GM12865 (cell line): ENCODE measurements at places on chromosomes 16 and 17.

DNA sequence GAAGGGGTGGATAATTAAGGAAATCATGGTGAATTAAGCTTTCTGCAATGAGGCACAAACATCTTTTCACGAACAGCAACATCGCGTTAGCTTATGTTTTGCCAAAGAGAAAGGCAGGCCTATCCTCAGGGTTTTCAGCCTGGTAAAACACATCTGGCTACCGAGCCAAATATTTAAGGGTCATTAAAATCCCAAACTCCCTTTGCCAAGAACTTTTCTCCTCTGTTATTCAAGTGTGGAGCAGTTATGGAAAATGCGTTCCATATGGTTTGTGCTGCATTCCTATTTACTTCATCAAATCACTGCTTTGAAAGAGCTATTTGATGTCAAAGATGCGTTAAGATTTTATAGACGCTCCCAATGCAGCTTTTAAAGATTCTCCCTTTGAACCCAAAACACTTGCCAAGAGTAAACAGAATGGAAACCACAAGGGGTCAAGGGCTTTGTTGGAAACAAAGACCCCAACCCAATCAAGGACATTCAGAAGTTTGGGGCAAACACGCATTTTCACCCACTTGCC is 308.3 kb upstream of the CDH5 start:
- DNase-seq: no peak

- peak; percentile 77 for DNase-seq
Measured at GRCh38 chr16:28187595-28188004, 24.2 kb downstream of the XPO6 start.

DNA sequence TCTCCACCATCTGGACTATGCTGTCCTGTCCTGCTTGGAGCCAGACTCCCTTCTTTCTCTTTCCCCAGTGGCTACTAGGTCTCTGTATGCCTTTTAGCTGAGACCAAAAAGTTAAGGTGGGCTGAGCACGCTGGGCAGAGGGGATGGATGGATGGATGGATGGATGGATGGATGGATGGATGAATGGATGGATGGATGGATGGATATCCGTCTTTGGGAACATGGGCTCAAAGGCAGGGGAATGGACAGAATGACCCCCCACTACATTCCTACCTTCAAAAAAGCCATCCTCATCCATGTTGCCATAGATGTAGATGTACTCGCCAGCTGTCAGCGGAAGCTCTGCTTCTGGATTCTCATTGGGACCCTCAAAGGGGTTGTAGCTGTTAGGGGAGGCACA is 12.8 kb downstream of the TSPOAP1 start:
- no peak for DNase-seq

GRCh38 chr16:84314814-84315213 is 20.1 kb downstream of the WFDC1 start:
- no peak for DNase-seq

- DNase-seq: no peak
Measured at GRCh38 chr16:75416904-75417565, 16.3 kb downstream of the CFDP1 start.

DNA sequence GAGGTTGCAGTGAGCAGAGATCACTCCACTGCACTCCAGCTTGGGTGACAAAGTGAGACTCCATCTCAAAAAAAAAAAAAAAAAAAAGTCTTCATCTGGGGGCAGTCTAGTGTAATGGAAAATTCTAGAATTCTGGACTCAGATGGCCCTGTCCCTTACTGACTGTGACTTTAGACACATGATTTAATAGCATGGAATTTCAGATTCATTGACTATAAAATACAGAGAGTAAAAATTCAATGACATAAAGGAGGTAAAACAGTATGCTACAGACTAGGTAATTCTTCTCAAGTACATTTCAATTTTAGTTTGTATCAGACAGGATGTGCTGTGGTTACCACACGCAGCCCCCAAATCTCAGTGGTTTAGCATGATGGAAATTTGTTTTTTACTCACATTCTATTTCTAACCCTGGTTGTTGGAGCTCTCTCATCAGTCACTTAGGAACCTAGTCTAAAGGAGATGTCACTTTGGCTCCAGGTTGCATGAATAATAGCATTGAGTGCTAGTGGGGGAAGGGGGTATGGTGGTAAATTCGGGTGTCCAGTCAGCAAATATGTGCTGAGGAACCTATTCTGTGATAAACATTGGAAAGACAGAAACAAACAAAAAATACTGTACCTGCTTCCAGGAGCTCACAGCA is 444.0 kb downstream of the XYLT1 start:
- DNase-seq: peak; percentile 88

DNA sequence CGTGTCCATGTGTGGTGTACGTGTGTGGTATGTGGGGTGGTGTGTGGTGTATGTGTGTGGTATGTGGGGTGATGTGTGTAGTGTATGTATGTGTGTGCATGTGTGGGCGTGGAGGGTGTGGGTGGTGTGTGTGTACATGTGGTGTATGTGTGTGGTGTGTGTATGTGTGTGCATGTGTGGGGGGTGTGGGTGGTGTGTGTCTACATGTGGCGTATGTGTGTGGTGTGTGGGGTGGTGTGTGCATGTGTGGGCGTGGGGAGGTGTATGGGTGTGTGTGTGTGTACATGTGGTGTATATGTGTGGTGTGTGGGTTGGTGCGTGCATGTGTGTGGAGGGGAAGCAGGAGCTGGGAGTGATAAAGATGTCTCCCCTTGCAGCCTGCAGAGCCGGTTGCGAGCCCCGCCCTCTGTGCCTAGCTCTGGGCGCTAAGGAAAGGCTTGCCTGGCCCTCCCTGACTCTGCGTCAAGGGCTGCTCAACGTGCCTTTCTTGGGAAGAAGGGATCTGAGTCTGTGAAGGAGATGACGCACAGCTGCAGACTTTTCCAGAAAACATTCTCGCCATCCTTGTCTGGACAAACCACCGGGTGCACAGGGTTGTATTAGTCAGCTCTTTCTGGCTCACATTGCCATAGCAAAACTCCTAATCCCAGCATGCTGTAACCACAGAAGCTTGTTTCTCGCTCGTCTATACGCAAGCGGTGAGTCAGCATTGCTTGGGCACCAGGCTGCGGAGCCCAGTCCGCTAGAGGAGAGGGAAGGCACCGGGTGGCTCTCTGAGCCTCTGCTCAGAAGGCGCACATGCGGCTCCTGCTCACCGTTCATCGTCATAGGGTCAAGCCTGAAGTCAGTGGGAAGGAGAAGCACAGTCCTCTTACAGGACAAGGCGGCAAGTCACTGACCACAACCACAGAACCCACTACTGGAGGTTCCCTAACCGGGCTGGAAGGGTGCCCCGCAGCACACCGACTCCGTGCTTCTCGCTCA is 2.0 kb upstream of the CD300H start:
- DNase-seq: no peak

- peak; percentile 94 for DNase-seq
Measured at GRCh38 chr17:72120642-72121163, at the start of gene SOX9. SOX9 (plus strand) TSS chr17:72121020; CDS start chr17:72121392, 372 bp downstream.

DNA sequence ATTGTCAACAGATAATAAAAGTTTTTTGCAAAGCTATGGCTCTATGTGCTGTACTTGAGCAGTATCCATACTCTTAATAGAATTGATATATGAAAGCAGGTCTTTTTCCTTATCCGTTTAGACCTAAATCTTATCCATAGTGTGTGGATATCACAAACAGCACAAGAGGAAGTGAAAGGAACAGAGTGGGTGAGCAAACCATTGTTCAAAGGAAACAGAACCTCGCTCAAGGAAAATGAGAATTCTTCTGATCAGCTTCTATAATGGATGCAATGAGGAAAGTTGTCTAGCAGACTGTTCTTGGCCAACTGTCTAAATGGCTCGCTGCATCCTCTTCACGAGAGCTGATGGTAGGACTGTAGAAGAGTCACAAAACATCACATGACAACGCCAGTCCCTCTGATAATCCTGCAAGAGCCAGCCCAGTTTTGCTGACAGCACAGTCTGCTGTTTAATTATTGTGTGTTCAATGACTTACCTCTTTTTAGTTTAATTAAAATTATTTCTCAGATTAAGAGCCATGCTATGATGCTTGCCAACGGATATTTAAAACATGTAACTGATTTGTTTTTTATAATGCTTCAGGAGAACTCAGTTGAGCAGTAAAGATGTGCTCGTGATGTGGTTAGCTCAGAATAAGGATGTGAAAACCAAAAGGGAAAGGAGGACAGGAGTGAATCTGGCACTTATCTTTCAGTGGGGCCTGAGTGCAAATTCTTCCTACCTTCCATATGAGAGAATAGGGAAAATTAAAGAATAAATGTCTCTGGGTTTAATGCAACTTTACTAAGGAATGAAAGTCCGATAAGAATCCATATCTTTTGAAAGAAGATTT is 38.5 kb downstream of the WWOX start:
- no peak for DNase-seq

DNA sequence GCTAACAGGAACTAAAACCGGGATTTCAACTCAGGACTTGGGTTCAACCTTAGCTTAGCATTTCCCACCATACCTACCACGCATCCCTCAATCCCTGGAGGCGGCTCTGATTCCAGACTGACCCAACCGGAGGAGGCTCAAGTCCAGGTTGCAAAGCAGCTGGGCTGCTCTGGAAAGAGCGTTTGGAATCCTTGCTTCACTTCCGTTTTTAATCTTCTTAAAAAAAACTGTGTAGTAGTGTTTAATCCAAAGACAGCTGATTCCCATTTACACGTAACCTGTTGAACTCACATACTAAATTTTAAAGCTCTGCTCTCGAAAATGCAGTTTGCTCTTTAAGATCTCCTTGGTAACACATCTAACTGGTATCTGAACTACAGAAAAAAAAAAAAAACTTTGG is 50.0 kb downstream of the NXN start:
- DNase-seq: no peak

GRCh38 chr17:35743626-35744328 is 9.3 kb downstream of the GAS2L2 start:
- peak; percentile 29 for DNase-seq

GRCh38 chr16:1053121-1053521 is 19.4 kb upstream of the SSTR5 start:
- no peak for DNase-seq

DNA sequence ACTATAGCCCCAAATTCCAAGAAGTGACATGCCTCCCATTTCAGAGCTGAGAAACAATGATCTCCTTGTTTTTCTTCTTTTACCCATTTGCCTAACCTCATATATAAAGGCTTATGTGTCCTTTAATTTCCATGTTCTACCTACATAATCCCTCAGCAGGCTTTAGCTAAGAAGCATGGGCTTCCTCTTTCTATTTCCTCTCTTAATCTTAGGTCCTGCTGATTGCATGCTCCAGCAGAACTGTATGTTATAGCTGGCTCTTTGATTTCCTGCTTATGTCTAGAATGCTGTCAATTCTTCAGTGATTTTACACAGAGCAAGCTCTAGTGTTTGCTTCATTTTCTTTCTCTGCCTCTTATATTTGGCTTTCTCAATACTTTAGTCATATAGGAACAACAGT is 151.7 kb upstream of the COX10 start:
- DNase-seq: no peak

DNA sequence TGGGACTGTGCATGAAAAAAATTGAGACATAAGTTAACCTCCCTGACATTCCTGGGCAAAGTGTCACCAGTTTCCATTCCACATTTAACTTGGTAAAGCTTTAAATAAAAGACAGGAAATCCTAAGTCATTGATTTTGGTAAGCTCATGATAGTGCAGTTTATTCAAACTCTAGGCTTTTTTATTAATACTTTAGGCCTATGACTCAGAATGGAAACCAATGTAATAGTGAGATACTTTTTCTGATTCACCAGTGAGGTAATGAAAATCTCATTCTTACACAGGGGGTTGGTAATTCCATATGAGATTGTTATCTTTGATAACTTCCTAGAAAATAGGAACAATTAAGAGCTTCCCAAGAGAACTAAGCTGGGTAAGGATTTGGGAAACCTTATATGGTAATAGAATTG is 91.1 kb downstream of the NLK start:
- no peak for DNase-seq

GRCh38 chr17:19409509-19409908 is 1.5 kb upstream of the RNF112 start:
- no peak for DNase-seq

DNA sequence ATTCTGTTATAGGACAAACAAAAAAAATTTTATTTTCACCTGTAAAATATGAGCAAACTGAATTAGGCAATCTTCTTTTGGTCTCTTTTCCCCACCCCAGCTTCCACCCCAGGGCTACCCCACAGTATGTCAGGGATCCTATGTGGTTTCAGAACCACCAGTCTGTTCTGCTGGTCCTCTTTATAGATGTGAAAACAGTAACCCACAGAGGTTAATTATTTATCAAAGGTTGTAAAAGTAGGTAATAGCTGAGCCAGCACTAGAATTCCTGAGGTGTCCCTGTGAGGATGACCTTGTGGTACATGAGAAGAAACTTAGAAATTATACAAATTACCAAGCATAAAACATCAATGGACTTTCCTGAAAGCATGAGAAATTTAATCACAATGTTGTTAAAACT is 428.7 kb downstream of the CNTNAP4 start:
- DNase-seq: no peak

- no peak for DNase-seq
Measured at GRCh38 chr17:38343608-38344419, at the start of gene GPR179. GPR179 (minus strand) TSS chr17:38343956; CDS start chr17:38343789, 167 bp downstream.

GRCh38 chr16:27413956-27414355 is 12.0 kb downstream of the IL21R start:
- DNase-seq: no peak

DNA sequence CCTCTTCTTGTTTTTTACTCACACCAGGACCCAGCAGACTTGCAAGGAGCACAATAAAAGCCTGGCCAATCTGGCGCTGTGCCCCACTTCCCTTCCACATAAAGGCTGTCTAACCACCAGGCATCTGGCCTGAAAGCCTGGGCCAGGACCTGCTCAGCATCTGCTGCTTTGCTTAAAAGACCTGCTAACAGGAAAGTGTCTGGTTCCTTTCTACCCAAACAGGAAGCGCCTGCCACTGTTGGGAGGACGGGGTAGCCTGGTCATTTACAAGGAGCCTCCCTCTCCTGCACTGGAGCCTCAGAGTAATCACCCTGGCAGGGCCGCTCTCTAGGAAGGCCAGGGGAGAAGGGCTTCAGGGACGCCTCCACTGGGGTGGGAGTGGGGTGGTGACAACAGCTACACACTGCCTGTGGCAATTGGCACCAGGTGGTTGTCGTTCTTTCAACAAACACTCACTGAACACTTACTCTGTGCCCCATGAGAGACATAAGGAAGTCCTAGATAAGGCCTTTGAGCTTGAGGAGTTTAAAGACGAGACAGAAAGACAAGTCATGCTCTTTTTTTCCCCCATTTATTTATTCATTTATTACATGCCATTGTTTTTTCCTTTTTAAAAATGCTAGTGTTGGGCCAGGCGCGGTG is 6.3 kb upstream of the MMP28 start:
- peak; percentile 6 for DNase-seq

GRCh38 chr17:3796110-3796821 is 4.7 kb downstream of the ITGAE start:
- peak; percentile 96 for DNase-seq

DNA sequence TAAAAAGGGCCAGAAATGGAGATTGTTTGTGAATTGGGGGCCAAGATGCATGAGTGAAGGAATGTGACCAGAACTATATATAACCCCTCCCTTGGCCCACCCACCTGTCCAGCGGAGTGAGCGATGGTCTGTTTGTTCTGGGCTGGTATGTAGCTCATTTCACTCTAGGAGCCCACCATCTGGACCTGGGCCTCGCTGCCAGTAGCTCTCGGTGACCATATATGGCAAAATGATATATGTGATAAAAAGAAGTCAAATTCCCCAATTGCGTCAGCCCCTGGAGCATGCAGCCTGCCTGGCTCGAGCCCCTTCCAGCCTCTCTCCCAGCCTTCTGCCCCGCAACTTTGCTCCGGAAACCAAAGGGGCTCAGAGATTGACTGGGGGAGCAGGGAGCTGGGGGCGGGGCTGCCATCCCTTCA is 47.3 kb downstream of the CCDC42 start:
- DNase-seq: no peak

GRCh38 chr17:79388556-79389295 is 222.1 kb downstream of the RBFOX3 start:
- peak; percentile 48 for DNase-seq
